NCI-H2081 (cell line): ENCODE measurements at places on chromosomes 3 and 15.

GRCh38 chr15:61037031-61037430 is 192.1 kb downstream of the RORA start:
- no peak for DNase-seq

DNA sequence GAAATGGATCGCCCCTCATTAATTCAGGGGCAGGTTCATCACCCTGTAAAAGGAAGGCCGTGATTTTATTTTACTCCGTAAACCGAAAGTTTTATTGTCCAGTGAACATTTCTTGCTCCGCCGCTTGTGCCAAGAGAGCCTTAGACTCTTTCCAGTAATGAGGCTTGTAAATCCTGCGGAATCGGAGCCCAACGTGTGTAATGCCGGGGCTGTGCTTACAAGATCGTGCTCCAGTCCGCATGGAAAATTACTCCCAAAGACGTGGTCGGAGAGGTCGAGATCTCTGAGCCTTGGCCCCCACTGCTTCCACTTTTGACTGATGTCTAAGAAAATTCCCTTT is 649 bp upstream of the PLOD2 start:
- peak; percentile 25 for DNase-seq

GRCh38 chr3:106261915-106262683 is 393.3 kb upstream of the CBLB start:
- DNase-seq: no peak

GRCh38 chr15:70275461-70276138 is 177.9 kb upstream of the TLE3 start:
- no peak for DNase-seq
